ENCODE measurements at places on chromosomes 2 and 18.

DNA sequence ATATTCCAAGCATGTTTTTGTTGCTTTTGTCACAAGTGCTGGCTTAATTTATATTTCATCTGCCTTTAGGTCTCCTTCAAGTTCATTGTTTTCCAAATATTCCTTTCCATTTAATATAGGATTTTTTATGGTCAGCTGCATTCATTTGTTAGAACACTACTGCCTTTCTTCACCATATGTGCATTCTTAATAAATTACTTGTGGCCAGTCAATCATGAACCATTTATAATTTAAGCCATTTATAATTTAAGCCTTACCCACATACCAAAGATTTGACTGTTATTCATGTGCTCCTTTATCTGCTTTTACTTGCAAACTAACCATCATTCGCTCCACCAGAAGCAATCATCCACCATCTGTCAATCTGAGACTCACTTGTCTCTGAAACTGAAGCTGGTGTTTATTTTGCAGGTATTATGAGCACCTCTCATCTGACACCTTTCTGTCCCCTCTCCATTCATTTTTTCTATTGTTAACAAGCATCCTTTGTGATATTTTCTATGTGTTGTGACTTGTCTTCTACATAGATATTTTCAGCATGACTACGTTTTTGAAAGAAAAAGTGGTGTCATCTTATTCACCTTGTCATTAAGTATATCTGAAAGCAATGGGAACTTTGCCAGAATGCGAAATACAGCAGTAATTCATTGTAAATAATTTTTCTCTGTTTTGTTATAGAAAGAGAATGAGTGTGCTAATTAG lies 786.8 kb downstream of the KCNJ3 start:
- no peak for DNase-seq

DNA sequence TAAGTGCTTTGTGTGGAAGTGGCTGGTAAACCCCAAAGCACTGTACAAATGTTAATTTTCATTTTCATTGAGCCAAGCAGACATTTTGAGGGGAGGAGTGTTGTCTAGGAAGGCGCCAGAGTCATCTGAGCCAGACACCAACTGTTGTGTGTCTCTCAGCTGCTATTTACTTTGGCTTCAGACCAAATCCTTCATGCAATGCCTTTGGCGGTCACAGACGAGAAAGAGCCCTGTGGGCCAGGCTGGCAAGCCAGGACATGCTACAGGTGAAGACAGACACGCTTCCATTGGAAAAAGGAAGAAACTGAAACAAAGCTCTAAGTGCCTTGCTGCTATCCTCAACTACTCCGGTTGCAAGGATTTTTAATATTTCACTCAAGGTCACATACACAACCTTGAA lies 115.4 kb upstream of the CDC42EP3 start:
- DNase-seq = no peak

- DNase-seq = no peak
These were observed 238.6 kb downstream of the C1D start for GRCh38 chr2:67824186-67824585.

- DNase-seq = no peak
These were observed 781 bp upstream of the SLC5A6 start for GRCh38 chr2:27212626-27213471.

DNA sequence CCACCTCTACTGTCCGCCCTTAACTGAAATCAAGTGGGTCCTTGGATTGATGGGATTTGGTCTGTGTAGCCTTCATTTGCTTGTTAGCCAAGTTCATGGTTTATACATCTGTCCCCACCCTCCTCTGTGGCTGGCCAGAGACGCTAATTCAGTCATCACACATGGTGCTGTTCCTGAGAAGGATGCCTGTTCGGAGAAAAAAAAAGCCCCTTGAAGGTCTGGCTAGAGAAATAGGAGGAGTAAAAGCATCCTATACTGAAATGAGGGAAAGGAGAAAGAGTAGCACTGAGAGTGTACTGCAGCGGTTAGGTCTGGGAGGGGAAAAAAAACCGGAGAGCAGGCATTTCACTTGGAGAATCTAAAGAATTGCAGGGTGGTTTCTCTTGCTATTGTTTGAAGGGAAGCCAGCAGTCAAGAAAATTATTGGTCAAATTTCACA lies 180.6 kb upstream of the EPAS1 start:
- DNase-seq = no peak

GRCh38 chr2:218169757-218170546 lies 3.2 kb upstream of the CXCR1 start:
- no peak for DNase-seq

- DNase-seq = no peak
These were observed 214.7 kb downstream of the BCL2 start for GRCh38 chr18:63104868-63105267.

GRCh38 chr18:79510731-79511241 lies 115.1 kb downstream of the NFATC1 start:
- no peak for DNase-seq

- no peak for DNase-seq
These were observed 254.7 kb downstream of the C1D start for GRCh38 chr2:67808112-67808511.

DNA sequence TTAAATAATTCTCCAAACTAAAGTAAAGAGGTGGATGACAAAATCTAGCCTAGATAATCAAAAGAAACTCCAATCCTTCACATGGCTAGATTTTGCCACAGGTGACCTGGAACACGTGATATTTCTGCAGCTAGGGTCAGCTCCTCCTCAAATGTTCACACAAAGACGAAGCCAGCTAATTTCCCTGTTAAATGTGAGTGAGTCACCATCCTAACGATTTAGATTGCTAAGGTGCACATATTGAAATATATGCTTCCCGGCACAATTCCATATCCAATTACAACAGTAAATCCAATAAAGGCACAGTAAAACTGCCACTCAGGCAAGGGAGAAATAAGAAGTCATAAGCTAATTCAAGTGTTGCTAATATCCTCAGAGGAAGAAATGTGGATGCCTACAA lies 28.7 kb downstream of the IKZF2 start:
- no peak for DNase-seq

DNA sequence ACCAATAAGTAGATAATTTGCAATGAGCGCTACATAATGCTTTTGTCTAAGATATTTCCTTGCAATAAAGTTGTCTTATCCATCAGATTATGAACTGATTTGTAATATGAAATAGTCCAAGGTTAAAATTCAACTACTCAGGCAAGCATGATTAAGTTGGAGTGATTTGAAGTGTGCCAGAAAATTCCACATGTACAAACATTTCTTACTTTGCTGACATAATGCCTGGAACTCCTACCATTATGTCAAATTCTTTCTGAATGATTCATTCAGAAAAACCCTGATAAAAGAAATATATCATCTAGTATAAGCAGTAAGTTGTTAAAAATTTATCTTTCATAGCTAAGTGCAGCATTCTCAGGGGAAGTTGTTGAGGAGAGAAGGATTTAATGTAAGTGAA lies 87.3 kb downstream of the CBLN2 start:
- DNase-seq = no peak

- no peak for DNase-seq
These were observed 102.6 kb downstream of the CDK15 start for GRCh38 chr2:201908901-201909300.

Measured in stimulated activated CD8-positive, alpha-beta memory T cell treated with anti-CD3 and anti-CD28 coated beads, Interleukin-4, amount 100 ng/mL, for 4 hours (primary cell).